Activated T-helper 17 cell treated with anti-CD3 and anti-CD28 coated beads, Interleukin-2, amount 50 U/mL, for 72 hours (primary cell): ENCODE measurements at places on chromosomes 16 and 17.
A peak's percentile ranks its signal among the peaks of the same experiment; 100 is the strongest.

DNA sequence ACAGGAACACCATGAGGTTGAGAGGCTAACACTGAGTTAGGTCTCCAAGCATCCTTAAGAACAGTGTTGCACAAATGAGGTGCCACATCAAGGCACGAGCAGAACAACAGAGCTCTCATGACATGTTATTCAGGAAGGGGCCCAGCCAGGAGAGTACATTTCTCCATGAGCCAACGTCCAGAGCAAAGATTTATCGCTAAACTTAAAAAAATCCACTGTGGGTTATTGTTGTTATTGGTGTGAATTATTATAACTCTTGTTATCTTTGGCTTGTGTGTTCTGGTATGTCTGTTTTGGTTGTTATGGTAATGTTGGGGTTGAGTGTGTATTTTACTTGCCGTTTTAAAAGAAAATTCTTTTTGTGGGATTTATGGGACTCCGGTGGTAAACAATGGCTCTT is 68.9 kb upstream of the MSI2 start:
- no peak overlapping the region for H3K27ac ChIP-seq
- no peaks in the 10 kb centered on the region for H3K4me1 ChIP-seq
- H3K4me3 ChIP-seq: no peak overlapping the region
- peaks cover 11% of the 10 kb centered on the region for H3K27me3 ChIP-seq
- no peaks in the 10 kb centered on the region for H3K36me3 ChIP-seq

DNA sequence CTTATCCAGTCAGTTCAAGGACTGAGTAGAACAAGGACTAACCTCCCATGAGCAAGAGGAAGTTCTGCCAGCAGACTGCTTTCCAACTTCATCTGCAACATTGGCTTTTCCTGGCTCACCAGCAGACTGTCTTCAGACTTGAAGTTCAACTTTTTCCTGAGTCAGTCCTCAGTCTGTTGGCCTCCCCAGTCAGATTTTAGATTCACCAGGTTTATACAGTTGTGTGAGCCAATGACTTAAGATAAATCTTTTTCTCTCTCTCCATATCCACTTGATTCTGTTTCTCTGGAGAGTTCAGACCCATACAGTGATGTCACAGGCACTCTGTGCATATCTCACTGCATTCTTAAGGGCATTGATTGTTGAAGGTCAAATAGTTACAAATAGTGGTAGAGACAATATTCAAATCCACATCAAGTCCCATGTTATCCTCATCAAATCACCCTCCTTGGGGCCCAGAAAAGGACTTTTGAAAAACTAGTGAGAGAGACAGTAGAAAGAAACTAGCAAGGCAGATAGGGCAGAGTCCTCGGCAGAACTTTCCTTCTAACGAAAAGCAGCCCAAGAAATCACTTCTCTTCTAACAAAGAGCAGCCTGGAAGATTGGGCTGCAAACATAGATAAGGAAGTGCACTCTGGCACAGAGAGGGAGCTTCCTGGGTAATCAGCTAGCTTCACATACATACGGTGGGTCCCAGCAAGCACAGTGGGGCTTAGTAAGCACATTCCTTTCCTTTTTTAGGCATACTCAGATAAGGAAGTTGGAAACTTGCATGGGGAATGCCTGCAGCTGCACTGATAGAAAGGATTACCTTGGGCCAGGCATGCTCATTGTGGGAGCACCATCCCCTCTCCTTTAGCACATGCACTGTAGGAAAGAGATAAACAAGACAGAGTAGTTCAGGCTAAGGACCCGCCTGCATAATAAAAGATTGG is 132.3 kb upstream of the FAM20A start:
- H3K36me3 ChIP-seq: no peaks in the 10 kb centered on the region
- H3K27me3 ChIP-seq: peaks cover 29% of the 10 kb centered on the region
- no peak overlapping the region for H3K4me3 ChIP-seq

DNA sequence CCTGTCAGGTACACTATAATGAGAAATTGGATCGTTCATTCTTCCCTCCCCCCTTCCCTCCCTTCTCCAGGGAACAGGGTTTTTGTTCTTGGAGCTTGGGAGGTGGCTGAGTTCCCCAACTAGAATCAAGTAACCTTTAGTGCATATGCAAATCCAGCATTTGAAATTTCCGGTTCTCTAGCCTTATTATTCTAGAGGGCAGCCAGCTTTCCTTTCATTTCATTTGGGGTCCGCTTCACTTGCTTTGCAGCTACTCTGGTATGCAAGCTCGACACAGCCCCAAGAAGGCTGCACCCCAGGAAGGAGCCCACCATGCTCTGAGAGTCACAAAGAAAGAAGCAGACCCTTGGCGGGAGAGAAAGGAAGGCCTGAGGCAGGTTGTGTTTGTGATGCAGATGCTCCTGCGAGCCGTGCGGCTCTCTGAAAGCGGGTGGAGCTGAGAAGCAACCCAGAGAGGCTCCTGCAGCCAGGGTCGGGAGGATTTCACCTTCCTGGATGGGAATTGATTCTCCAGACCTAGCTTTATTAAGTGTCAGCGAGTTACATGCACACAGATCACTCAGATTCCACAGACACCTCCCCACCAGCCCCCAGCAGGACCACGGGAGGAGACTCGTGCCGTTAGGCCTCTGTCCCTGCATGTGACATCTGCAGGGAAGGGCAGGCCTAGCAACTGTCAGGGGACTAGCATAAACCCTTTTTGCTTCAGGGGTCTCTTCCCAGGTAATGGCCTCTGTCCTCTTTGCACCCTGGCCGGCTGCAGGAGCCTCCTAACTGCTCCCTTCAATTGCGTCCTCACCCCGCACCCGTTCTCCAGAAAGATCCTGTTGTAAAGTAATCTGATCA is 34.5 kb downstream of the PMM2 start:
- no peak overlapping the region for H3K4me3 ChIP-seq
- peaks cover 6% of the 10 kb centered on the region for H3K4me1 ChIP-seq
- no peak for ATAC-seq
- H3K27ac ChIP-seq: no peak overlapping the region
- H3K36me3 ChIP-seq: peaks cover 54% of the 10 kb centered on the region

DNA sequence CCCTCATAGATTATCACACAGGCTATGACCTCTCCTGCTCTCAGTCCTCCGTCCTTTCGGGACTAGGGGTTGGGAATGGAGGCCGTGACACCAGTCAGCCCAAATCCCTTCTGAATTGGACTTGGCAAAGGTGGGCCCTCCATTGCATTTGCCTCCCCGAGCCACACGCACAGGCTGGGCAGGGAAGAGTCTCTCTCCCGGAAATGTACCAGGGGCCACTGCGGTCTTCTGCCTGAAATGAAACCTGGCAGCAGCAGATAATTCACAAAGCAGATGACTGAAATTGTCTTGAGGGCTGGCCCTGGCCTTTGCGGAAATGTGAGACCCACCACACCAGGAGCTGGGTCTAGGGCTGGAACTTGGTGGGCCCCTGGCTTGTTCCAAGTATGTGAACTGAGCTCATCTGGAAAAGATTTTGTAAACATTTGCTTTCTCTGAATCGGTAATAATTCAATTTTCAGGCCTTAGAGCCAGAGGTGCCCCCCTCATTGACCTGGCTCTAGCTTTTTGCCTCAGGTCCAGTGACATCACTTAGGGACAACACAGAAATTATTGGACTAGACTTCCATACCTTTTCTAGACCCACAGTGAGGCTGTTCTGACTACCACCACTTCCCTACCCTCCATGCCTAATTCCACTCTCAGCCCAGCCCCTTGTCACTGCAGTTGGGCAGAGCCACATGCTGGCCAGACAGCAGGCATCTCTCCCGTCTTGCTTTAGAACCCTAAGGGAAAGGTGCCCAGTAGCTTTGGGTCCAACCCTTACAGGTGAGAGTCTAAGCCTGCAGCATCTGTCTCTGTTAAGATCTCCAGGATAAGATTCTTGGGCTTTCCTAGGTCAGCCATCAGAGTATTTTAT is 75.2 kb downstream of the CCDC182 start:
- peaks cover 8% of the 10 kb centered on the region for H3K4me1 ChIP-seq
- H3K36me3 ChIP-seq: peaks cover 6% of the 10 kb centered on the region
- H3K27me3 ChIP-seq: no peaks in the 10 kb centered on the region

- ATAC-seq: peak; percentile 3
- no peaks in the 10 kb centered on the region for H3K27me3 ChIP-seq
- H3K4me1 ChIP-seq: peaks cover 44% of the 10 kb centered on the region
- H3K27ac ChIP-seq: peak overlapping the region; percentile 95
- H3K4me3 ChIP-seq: peak overlapping the region; percentile 96
- H3K36me3 ChIP-seq: peaks cover 88% of the 10 kb centered on the region
Measured at GRCh38 chr17:7579834-7580603, 581 bp downstream of the CD68 start.
